ENCODE measurements at places on chromosomes 7 and 10. TPM values are rescaled to one million over a fixed set of nuclear protein-coding genes. Genes with fewer than 3 reads are reported as not detected.

The ADAM22 gene
- polyA plus RNA-seq = 11.5 TPM

The OPTN gene
- polyA plus RNA-seq = 29.1 TPM

The IDI2 gene
- not detected for polyA plus RNA-seq

The ATG9B gene
- 1.4 TPM for polyA plus RNA-seq

The PLAC9 gene
- polyA plus RNA-seq = 81.7 TPM

The SPDYE8 gene
- polyA plus RNA-seq = 0.12 TPM

The THSD7A gene
- 6.4 TPM for polyA plus RNA-seq

The UCMA gene
- 1.0 TPM for polyA plus RNA-seq

The PNLIP gene
- not detected for polyA plus RNA-seq

The C10orf62 gene
- polyA plus RNA-seq = not detected

The CDH23 gene
- 5.7 TPM for polyA plus RNA-seq

The ZNF518A gene
- 19.8 TPM for polyA plus RNA-seq

The KCNH2 gene
- polyA plus RNA-seq = 20.9 TPM

The AGAP9 gene
- polyA plus RNA-seq = 4.2 TPM

The TMEM168 gene
- 30.9 TPM for polyA plus RNA-seq

The FAM13C gene
- 35.0 TPM for polyA plus RNA-seq

The TAC1 gene
- 0.52 TPM for polyA plus RNA-seq

The USP54 gene
- polyA plus RNA-seq = 18.6 TPM

The TWIST1 gene
- polyA plus RNA-seq = 5.3 TPM

The FAM25A gene
- polyA plus RNA-seq = not detected

The ASIC3 gene
- 3.7 TPM for polyA plus RNA-seq

The MYH16 gene
- polyA plus RNA-seq = 0.11 TPM

The PKD2L1 gene
- polyA plus RNA-seq = 0.32 TPM

The PDZD7 gene
- 0.98 TPM for polyA plus RNA-seq

The CDNF gene
- 4.3 TPM for polyA plus RNA-seq

The RNLS gene
- 2.4 TPM for polyA plus RNA-seq

The EBLN1 gene
- not detected for polyA plus RNA-seq

The CSTF2T gene
- 32.4 TPM for polyA plus RNA-seq

The MEIG1 gene
- polyA plus RNA-seq = 0.97 TPM

The PCGF5 gene
- polyA plus RNA-seq = 15.0 TPM

The CC2D2B gene
- polyA plus RNA-seq = 0.66 TPM

The ACHE gene
- polyA plus RNA-seq = 62.9 TPM

The ASAH2 gene
- 0.63 TPM for polyA plus RNA-seq

The ACSL5 gene
- 2.5 TPM for polyA plus RNA-seq

The SUN3 gene
- polyA plus RNA-seq = not detected

The TAS2R41 gene
- not detected for polyA plus RNA-seq

The TEX36 gene
- not detected for polyA plus RNA-seq

The UPK3B gene
- 0.33 TPM for polyA plus RNA-seq

Data from muscle of leg (tissue), 16 donors.